ENCODE measurements at places on chromosomes 5 and 9.
A peak's percentile ranks its signal among the peaks of the same experiment; 100 is the strongest.

DNA sequence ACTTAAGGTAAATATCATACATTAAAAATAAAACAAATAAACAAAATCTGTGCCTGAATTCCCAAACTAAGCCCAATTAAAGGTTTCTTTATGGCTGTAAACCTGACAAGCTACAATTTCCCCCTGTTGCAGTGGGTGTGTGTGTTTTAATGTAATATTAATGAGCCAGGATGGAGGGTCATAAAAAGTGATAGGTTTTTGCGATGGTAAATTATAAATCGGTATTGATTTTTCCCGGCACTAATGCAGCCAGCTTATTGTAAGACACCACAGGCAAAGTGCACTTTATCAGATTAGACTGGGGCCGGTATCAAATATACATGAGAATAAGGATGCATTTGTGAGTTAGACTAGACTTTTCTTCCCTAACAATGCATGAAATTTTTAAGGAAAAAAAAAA, 120.4 kb downstream of the EBF1 start:
- no peak for DNase-seq

DNA sequence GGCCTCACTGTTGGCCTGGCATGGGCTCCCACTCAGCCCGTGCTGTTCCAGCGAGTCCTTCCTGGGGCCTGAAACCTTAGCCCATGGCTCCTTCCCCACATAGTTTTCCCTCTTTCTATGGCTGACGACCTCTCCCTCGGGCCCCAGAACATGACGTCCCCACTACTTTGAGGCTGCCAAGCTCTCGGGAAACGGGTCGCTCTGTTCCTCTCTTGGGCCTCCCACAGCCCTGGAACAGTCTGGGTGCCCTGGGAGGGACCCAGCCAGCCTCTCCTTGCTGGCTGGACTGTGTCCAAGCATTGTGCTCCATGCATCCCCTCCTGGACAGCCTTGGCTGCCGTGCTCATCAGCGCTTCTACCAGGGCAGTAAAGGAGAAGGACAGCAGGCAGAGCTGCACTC, 118.3 kb downstream of the SYK start:
- DNase-seq: no peak

- peak; percentile 42 for DNase-seq
Measured at GRCh38 chr5:68169903-68170302, 45.7 kb upstream of the PIK3R1 start.

GRCh38 chr9:74770508-74771261, 117.0 kb downstream of the TRPM6 start:
- no peak for DNase-seq

DNA sequence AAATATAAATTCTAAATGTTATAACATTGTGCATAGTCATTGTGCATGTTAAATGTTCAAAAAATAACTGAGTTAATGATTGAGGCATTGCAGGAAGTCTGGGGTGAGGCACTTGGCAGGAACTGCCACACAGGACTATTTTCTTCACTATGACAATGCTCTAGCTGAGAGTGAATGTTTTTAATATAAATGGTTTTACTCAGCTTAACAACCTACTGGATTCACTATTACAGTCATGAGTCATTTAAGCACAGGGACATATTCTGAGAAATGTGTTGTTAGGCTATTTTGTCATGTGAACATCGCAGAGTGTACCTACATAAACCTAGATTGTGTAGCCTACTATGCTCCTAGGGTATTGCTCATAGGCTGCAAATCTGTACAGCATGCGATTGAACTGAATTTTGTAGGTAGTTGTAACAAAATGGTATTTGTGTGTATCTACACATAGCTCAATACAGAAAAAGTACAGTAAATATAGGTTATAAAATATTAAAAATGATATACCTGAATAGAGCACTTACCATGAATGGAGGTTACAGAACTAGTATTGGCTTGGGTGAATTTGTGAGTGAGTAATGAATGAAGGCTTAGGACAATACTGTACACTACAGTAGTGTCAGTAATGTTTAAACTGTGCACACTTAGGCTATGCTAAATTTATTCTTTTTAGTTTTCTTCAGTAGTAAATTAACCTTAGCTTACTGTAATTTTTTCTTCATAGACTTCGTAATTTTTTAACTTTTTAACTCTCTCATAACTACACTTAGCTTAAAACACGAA, 346.1 kb upstream of the PTGER4 start:
- no peak for DNase-seq

DNA sequence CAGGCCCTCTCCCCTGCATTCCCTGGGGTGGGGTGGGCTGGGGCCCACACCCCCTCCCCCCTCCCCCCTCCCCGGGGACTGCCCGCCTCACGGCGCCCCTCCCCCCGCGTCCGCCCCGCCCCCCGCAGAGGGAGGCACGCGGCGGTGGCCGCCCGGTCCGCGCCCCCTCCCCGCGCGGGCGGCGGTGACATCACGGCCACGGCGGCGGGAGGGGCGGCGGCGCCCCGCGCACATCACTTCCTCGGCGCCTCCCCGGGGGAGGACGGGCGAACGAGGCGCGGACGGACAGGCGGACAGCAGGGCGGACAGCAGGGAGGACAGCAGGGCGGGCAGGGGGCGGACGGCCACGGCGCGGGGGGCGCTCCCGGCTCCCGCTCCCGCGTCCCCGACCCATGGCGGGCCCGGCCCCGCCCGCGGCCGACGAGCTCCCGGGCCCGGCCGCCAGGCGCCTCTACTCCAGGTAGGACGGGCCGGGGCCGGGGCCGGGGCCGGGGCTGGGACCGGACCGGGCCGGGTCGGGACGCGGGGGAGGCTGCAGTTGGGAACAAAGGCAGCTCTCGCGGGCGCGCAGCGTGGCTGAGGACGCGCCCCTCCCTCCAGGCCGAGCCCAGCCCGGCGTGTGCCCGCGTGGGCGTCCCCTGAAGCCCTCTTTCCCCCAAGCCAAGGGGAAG, at the start of gene GPSM1:
Gene GPSM1 (plus strand): TSS at position 236 of the 671 bp plus-strand sequence. CDS start 157 bp downstream, at position 393.
- peak; percentile 74 for DNase-seq

DNA sequence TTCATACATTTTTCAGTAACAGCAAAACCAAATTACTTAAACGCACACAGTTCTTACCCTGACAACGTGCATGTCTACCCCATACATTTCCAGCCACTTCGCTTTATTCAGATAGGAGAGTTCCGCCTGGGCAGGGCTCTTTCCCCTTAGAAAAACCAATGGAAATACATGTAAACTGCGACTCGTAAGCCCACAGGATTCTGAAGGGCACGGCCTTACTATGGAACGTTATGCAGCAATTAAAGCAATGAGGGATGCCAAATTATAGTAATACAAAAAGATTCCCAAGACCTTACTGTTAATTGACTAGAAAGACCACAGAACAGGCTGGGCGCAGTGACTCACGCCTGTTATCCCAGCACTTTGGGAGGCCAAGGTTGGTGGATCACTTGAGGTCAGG, 64.5 kb downstream of the EPB41L4B start:
- no peak for DNase-seq

DNA sequence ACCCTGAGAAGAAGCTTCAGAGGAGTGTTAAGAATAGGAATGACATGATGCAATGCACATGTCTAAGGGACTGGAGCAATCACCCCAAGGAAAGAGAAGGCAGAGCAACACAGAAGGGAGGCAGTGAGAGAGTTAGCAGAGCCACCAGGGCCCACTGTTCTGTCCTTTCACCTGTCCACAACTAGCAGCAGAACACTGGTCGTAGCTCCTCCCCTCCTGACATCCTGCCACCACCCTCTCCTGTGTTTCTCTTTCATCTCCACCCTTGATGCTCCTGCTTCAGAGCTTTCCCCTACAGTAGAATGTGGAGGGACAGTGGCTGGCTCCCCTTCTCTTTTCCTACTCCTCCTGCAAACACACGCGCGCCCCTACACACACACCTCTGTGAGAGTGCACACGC, 483.4 kb upstream of the KIF2A start:
- DNase-seq: no peak

GRCh38 chr9:36018891-36019720, 17.6 kb upstream of the RECK start:
- DNase-seq: no peak

- DNase-seq: no peak
Measured at GRCh38 chr9:99336531-99336930, 114.4 kb downstream of the SEC61B start.

GRCh38 chr5:109299557-109299956, 110.2 kb downstream of the PJA2 start:
- no peak for DNase-seq

GRCh38 chr9:135220601-135221575, 133.4 kb downstream of the OLFM1 start:
- DNase-seq: no peak

GRCh38 chr5:143678148-143678905, 133.6 kb upstream of the HMHB1 start:
- DNase-seq: no peak

GRCh38 chr5:171709930-171710329, 75.7 kb upstream of the SMIM23 start:
- DNase-seq: no peak

DNA sequence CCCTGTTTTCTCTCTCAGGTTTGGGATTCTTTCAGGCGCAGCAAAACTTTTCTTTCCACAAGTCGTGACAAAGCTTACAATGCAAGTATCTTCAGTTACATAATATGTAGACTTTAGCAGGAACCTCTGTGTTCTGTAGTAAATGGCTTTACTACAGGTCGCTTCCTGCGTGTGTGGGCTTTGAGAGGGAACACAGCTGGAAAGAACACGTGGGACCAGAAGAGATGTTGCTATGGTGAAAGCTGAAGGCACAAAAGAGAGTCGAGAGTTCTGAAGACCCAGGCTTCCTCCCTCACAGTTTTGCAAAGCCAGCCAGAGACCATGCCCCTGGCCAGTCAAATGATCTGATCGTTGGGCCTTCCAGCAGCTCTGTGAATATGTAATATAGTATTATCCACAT, 4.0 kb downstream of the ANKRD55 start:
- no peak for DNase-seq

DNA sequence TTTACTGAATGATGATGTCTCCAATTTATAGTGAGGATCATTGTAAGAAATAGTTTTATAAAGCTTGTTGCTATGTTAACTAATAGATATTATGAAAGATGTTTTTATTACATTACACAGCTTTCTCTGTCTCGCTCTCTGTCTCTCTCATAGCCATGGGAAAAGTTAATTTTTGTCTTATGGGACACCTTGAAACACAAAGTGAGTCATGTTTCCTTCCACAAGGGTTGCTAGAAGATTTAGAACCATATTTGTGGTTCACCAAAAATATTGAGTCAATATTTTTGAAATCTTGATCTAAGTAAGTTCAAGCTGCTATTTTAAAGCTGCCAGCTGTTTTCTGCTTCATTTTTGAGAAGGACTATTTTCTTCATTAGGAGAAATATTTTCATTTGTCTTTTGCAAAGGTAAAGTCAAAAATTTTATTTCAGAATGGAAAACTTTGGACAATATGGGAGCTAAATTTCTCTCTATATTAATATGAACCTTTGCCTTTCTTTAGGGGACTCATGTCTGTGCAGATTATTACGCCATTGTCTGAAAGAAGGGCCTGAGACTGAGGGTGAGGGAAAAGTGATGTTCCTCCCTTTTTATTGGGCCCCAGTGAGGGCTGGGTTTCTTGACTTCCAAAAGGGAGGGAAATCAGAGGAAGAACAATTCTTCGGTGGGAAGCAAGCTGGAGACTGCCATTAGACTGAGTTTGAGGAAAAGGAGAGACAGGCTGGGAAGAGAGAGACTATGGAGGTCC, 87.9 kb upstream of the SLC24A2 start:
- no peak for DNase-seq

DNA sequence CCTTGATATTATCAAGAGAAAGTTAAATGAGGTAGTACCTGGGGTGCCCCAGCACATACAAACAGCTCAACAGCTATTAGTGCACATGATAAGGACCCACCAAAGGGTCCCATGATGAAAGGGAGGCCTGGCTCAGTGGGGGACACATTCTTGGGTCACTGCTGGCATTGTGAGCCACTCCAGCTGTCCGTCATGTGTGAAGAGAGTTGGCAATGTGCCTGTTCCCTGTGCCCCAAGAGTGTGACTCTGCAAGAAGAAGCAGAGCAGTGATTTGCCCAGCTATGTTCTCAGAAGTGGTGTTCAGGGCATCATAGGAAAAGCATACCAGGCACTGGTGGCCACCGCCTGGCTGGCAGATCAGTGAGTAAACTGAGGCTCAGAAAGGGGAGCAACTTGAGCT, 37.1 kb upstream of the TDRD7 start:
- DNase-seq: no peak

DNA sequence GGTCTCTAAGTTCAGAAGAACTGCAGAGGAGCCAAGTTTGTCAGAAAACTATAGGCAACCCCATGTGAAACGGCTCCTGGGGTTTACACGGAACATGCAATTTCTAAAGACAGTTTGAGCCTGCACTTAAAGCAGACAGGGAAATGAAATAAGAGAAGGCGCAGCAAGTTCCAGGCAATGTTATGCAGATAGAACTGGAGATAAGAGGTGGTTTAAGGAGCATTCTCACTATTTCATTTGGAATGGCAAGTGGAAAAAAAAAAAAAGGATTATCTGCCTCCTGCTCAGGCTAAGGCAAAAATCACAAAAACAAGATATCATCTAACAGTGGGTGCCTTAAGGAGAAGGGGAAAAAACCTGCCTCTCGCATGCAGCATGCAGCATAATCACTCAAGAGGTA, 2252.4 kb downstream of the MAT2B start:
- DNase-seq: no peak

DNA sequence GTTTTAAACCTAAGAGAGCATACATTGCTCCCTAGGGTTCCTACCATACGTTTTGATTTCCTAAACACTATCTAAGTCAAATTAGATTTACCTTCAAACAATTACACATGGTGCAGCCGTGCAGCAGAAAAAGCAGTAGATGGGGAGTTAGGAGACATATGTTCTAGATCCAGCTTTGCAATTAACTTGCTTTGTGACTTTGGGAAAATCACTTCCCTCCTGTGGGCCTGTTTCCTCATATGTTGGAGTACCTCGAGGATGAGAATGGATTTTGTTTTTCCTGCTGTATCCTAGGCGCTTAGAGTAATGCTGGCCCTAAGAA, 711 bp downstream of the MRPL50 start:
- DNase-seq: no peak

DNA sequence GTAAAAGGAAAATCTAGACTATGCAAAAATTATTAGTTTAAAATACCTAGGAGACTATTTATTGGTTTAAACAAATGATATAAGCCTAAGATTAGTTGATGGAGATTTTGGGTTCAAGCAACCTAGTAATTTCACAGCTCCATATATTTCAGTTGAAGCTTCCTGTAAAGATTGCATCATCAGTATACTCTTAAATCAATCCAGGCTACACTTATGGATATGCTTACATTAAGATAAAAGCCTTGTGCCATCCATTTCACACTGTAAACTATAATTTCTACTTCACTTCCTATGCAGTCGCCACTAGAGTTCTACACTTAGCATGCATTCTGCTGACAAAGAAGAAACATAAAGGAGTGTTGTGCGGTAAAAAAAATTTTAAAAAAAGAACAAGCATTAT, 7.3 kb upstream of the LIX1 start:
- no peak for DNase-seq

DNA sequence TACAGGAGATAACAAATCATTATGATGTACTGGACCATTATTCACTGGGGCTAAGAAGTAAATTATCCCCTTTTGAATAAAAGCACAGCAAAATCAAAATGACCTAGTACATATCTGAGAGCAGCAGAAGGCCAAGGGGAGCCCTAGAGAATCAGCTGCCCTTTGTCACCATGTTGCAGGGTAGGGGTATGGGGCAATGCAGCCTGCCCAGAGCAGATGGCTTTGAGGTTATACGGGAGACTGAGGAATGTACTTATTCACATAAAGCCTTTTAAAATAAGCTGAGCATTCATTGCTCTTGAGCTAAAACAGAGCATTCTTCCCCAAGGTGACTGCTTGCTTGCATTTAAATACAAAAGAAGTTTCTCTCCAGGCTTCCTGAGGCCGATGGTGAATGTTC, 2.6 kb upstream of the TNFAIP8 start:
- no peak for DNase-seq

- peak; percentile 80 for DNase-seq
Measured at GRCh38 chr9:16070455-16071145, 517.8 kb downstream of the CCDC171 start.
